ENCODE measurements at places on chromosomes 7 and 10.
A peak's percentile ranks its signal among the peaks of the same experiment; 100 is the strongest.

- DNase-seq: no peak
These were observed 116.4 kb downstream of the SORBS1 start for GRCh38 chr10:95444792-95445191.

GRCh38 chr7:2688409-2689342, 674 bp downstream of the AMZ1 start:
- no peak for DNase-seq

- DNase-seq: no peak
These were observed 10.0 kb upstream of the SGPL1 start for GRCh38 chr10:70805619-70806215.

DNA sequence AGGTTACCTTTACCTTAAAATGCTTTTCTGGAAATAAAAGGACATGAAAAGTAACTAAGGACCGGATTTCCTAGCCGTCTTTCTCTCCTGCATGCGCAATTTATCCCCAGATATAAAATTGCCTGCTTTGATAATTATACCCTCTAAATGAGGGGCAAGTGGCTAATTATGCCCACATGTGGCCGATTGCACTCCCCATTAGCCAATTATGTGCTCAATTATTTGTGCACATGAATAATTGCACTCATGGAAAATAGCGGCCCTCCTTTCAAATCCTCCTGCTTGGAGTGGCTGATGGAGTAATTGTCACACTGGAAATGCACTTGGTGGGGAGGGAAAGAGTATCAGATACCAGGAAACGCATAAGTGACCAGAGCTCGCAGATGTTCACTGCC, 66.4 kb upstream of the ATRNL1 start:
- DNase-seq: no peak

GRCh38 chr10:98367604-98368451, 47.2 kb downstream of the PYROXD2 start:
- DNase-seq: no peak

DNA sequence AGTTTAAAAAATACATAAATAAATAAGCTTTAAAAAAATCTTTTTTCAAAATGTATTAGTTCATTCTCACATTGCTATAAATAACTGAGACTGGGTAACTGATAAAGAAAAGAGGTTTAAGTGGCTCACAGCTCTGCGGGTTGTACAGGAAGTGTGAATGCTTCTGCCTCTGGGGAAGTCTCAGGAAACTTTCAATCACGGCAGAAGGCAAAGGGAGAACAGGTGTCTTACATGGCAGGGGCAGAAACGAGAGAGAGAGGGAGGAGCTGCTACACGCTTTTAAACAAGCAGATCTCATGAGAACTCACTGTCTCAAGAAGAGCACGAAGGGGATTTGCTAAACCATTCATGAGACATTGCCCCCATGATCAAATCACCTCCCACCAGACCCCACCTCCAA, 114.6 kb downstream of the DNAJC1 start:
- no peak for DNase-seq

DNA sequence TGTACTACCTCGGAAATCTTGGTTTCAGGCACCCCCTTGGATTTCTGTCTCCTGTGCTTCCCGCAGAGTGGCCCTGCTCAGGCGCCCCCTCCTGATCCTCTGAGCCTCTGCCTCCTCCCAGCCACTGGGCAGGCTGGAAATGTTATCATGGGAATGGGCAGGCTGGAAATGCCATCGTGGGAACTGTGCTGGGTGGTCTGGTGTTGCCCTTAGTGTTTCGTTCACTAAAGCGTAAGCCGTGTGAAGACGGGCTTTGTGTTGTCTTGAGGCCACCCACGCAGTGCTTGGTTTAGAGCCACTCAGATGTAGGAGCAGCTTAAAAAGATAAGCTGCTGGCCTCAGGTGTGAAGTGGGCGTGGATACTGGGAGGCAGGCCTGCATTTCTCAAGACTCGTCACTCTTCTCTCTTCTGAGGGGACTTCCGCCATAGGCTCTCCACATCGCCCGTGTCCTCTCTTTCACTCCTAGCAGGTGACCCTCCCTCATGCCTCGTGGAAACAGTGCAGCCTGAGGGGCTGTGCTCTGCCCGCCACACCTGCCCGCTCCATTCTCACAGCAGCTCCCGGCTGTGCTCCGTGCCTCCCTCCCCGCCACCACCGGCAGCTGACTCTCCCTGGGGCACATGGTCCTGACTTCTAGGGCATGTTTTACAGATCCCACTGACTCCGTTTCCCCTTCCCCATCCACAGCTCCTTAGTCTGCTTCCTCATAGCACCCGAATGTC, 28.5 kb downstream of the PPP2R2D start:
- DNase-seq: no peak

DNA sequence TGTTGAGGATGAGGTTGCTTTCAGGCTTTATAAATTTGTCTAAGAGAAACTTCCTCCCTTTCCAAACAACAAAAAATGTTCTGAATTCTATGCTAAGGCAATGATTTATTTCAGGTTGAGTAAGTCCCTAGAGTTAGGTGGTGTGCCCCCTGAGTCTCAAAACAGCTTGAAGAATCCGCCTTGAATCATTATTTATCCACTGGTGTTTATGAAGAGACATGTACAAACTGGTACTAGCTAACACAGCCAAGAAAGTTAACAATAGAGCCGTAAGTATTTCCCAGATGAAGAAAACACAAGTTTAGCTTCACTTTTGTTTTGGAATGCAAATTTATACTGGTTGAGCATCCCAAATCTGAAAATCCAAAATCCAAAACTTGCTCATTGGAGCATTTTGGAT, 66.2 kb upstream of the SRPK2 start:
- DNase-seq: no peak

DNA sequence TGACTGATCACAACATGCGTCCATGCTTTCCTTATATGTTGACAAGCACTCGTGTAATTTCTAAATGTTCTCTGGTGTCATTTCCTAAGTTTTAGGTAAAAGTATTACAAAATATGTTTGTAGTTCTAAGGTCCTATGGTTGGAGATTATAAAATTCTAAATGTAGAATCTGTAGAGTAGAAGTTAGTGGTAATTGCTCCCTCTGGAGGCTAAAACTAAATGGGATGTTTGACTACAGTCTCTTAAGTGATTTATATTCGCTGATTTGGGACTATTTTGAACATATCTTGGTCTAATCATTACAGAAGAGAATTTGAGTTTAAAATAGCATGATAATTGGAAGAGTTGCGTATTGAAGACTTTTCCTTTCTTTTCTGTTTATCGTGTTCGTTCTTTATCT, 74.1 kb downstream of the ZMYND11 start:
- no peak for DNase-seq

DNA sequence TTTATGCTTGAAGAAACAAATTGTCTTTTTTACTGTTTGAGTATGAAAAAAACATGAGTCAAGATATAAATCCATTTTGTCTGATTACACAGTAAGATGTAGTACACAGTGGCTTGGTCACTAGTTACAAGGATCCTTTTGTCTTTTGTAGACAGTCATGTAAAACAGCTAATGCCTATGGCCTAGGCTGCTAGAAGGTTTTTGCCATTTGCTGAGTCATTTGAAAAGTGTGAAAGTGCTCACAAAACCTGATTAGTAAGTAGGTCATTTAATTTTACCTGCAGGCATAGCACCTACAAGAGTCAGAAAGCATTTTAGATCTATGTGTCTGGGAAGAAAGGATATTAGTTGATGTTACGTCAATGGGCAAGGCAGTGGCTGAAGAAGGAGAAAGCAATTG, 819.4 kb downstream of the MAGI2 start:
- DNase-seq: no peak

- no peak for DNase-seq
These were observed 250.5 kb downstream of the NSUN6 start for GRCh38 chr10:18400906-18401245.

DNA sequence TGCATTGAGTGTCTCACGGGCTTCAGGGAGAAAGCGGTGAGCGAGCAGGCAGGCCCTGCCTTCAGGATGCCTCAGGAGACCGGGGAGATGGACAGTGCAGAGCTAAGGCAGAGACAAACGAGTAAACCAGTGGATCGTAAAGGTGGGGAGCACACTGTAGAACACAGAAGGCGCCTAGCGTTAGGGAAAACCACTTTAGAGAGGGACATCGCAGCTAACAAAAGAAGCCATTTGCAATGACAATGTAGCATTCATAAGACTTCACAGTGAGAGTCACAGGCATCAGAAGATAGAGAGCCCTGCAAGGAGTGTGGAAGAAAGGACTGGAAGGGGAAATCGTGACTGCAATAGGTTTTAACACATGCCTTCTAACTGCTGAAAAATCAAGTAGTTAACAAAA, 54.9 kb upstream of the TMEM273 start:
- no peak for DNase-seq

GRCh38 chr7:911791-912480, 35.6 kb downstream of the GET4 start:
- DNase-seq: no peak

GRCh38 chr10:65660006-65660405, 1265.8 kb upstream of the LRRTM3 start:
- DNase-seq: no peak

DNA sequence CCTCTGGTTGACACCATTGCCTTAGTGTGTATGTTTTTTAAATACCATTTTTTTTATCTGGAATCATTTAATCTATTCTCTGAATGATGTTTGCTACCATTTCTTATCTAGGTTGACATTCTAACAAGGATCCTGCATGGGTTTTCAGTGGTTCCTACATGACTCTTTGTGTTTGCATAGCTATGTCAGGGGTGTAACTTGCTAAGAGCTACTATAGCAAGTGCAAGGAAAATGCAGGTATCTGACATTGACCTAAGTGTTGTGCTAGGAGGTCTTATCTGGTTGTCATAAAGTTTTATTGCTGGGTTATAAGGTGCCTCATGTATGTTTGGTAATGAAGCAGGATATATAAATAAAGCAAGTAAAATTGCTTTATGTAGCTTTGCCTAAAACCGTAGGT, 183.2 kb downstream of the PLXDC2 start:
- DNase-seq: no peak

DNA sequence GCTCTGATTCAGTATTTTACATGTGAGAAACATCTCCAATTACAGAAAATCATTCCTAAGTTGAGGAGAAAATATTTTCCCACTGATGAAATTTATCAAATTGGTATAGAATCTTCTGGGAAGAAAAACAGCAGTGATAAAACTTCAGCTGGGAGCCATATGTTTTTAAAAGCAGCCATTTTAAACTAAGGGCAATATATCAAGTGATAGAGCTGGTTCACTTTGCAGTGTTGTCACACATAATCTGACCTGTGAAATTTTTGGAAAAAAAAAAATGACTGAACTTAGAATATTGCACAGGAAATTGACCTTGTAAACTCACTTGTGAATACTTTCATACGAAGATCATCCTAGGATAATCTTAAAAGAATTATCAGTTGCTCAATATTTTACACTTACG, 10.5 kb upstream of the EZH2 start:
- DNase-seq: no peak

DNA sequence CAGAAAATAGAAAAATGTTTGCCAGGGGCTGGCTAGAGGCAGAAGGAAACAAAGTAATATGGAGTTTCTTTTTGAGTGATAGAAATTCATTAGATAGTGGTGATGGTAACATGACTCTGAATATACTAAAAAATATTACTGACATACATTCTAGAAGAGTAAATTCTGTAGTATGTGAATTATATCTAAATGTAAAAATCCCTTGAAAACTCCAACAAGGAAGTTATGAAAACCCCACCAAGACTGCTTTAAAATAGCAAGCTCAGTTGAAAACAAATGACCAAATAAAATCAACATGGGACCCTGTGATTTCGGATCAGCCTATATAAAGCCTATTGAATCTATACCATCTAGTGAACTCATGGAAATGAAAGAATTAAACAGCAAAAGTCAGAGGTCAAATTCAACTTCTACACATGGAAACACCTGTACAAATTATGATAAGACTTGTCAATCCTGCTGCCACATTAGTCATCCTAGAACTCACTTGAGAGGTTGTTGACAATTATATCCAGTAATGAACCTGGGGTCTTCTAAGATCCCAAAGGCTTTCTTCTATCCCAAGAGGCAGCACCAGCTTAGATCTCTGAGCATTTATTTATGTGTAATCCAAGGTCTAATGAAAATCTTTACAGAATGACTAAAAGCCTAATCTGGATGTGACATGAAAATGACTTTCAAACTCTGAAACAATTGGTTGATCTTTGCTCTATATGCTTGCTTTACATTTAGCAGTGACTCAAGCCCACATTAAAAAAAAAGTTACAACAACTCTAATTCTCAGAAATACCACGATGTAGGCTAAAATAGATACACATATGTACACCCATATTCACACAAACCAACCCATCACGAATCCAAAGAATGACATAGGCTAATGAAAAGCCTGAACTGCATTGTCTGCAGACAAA, 59.3 kb downstream of the OSBPL3 start:
- no peak for DNase-seq

DNA sequence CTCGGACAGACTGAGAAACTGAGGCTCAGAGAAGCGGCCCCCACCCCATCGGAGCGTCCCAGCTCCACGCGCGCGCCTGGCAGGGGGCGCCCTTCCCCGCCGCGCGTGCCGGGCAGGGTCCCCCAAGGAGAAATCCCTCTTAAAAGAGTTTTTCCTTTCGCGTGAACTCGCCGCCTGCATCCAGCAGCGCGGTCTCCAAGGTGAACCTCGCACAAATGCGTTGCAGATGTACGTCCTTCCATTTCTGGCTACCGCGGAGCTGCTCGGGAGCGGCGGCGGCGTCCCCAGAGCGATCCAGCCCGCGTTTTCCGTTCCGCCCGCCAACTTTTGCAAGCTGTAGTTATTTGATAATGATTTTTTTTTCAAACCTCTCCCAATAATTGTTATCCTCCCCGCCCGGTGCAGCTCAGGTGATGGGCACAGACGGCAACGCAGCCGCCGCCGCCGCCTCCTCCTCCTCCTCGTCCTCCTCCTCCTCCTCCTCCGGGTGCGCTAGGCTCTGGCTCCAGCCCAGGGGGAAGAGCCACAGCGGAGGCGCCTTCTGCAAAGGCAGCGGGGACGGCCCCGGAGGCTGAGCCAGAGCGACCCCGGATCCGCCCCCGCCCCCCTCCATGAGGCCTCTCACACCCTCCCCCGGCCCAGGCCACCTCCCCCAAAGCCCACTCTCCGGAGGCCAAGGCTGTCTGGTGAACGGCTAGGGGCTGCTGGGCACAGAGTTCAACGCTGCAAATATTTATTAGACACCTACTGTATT, 74.0 kb upstream of the CUX1 start:
- peak; percentile 60 for DNase-seq

DNA sequence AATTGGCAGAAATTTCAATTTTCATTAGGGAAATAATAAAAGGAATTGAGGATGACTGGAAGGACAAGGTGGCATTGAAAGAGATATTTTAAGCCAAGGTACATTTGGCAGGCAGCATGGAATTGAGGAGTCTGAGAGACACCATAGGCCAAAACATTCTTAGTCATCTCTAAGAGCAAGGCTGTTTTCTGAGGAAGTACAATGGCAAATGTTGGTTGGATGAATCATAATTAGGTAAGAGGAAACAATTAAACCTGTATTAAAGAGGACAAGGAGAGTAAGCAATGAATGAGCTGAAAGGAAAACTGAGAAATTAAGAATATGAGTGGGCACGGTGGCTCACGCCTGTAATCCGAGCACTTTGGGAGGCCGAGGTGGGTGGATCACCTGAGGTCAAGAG, 86.3 kb downstream of the MRPL32 start:
- DNase-seq: no peak

DNA sequence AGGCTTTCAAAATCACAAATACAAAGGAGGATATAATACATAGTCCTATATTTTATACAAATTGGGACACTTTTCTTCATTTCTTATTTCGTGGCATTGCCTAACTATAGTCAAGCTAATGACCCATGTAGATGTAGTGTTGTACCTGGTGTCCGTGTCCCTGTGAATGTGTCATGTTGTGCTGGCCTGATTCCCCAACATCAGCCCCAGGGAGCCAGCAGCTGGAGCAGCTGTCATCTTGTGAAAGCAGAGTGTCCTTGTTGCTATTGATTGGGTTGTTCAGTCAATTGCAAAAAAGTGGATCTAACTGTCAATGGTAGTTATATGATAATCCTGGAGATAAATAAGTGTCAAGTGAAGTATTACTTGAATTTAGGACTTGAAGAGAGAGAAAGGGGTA, 86.3 kb downstream of the KAT6B start:
- DNase-seq: no peak

Data from D721Med (cell line).